Stimulated activated CD4-positive, alpha-beta T cell treated with anti-CD3 and anti-CD28 coated beads, TNF-alpha, amount 100 ng/mL, for 24 hours (primary cell): ENCODE measurements at places on chromosomes 16 and 17.
A peak's percentile ranks its signal among the peaks of the same experiment; 100 is the strongest.

DNA sequence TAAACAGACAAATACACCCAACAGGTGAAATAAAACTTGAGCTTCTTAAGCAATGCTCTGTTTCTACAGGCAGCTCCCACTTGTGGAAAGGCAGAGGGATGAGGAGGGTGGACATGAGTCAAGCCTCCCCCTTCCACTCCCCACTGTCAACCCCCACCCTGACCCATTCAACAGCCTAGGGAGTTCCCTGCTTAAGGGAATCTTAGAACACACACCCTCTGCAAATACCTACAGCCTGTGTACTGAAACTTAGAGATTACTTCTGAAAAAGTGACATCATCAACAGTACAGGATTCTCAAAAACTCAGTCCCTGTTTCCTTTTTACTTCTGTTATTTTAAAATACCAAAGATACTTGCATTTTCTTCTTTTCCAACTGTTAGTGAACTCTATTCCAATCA, 345.4 kb downstream of the SOX9 start:
- DNase-seq: no peak

DNA sequence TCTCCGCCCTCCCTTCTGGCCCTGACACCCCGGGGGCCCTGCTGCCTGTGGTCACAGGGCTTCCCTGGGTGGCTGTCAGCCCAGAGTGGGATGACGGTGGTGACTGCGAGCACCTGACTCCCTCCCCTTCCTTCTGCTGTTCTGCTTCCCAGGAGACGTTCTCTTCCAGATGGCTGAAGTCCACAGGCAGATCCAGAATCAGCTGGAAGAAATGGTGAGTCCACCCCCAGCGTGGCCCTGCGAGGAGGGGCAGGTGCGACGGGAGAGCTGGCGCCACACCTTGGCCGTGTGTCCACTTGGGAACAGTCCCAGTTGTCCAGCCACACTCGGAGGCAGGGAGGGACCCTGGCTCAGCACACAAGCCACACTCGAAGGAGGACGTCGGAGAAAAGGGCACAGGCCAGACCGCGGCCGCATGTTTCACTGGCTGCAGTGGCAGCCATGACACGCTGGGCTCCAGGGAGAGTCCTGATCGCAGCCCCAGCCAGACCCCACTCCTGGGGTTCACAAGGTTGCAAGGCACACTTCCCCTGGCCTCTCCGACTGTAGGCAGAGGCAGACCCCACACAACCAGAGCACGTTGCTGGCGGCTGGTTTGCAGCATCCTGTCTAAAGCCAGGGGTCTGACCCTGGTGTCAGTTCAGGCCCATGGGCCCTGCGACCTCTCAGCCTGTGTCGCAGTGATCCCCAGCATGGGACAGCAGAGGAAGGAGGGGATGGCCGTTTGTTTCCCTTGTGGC, 49.9 kb downstream of the BAIAP2 start:
- no peak for DNase-seq

- DNase-seq: no peak
These were observed 698 bp downstream of the UBE2G1 start for GRCh38 chr17:4365628-4366326.

- no peak for DNase-seq
These were observed 88.7 kb downstream of the AXIN2 start for GRCh38 chr17:65472666-65473309.

DNA sequence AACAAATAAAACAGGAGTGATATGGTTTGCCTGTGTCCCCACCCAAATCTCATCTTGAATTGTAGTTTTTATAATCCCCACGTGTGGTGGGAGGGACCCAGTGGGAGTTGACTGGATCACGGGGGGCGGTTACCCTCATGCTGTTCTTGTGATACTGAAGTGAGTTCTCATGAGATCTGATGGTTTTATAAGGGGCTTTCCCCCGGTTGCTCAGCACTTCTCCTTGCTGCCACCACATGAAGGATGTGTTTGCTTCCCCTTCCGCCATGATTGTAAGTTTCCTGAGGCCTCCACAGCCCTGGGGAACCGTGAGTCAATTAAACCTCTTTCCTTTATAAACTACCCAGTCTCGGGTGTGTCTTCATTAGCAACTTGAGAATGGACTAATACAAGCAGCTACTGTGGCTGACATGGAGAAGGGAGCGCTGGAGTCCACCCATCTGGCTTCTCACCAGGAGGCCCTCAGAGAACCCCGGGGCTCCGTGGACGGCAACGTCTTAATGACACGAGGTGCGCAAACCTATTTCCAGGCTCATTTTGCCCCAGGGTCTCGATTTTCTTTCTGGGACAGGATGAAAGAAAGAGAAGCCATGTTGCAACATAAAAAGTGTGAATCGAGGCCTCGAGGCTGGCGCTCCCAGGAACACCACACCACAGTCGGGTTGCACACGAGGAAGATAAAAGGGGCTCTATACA, 129.5 kb downstream of the DYNLRB2 start:
- DNase-seq: peak; percentile 36

DNA sequence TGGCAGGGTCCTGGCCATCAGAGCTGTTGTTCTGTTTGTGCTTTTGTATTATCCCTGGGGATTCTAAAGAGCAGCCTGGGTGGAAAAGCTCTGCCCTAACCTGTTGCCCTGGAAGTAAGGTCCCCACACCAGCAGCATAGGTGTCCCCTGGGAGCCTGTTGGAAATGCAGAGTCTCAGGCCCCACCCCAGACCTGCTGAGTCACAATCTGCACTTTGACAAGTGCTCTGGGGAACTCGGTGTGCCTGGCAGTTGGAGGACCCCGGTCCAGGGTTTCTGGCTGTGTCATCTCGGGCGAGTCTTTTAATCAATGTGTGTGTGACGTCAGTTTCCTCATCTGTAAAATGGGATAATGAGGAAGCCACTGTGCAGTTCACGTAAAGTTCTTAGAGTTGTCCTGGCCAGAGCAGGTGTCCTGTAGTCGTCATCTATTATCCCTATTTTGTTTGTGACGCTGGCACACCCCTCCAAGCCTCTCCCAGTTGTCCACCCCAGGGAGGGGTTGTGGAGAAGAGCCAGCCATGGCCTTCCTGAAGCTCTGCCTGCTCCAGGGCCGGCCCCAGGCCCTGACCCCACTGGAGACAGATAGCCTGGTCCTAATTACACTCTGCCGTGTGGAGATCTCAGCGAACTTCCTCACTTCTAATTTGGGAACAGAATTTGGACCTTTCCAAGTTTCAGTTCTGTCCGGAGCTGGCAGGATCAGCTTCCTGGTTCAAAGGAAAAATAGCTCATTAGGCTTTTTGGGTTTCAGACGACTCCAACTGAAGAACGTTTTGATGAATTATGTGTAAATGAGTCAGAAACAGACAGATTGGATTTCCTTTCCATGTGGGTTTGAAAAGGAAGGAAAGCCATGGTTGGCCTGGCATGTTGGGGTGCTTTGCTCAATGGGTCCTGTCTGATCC, 295.7 kb upstream of the FOXF1 start:
- DNase-seq: no peak

GRCh38 chr16:85459529-85460251, 153.4 kb upstream of the GSE1 start:
- no peak for DNase-seq

GRCh38 chr17:30332057-30332542, 1.8 kb downstream of the TMIGD1 start:
- no peak for DNase-seq

- no peak for DNase-seq
These were observed 340.2 kb upstream of the SOX9 start for GRCh38 chr17:71780596-71780995.

GRCh38 chr16:24815021-24815420, 30.7 kb upstream of the SLC5A11 start:
- no peak for DNase-seq

DNA sequence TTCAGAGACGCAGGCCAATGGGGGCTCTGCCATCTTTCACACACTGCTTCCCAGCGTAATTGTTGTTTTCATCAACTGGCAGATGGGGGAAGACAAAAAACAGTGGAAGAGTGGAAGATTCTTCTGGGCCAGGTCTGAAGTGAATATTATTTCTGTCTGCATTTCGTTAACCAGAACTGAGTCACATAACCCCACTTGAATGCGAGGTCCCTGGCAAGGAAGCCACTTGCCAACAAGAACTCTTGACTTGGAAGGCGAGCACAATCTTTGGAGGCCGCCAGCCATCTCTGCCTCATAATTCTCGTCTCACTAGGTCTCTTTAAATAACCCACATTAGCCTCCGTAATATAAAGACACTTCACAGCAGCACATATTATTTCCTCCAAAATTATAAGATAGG, 75.4 kb downstream of the CYB561 start:
- DNase-seq: no peak

GRCh38 chr17:74192950-74193781, 10.3 kb upstream of the RPL38 start:
- DNase-seq: no peak

GRCh38 chr17:21041741-21042457, 912 bp downstream of the USP22 start:
- DNase-seq: peak; percentile 59

- DNase-seq: no peak
These were observed 24.8 kb downstream of the RANBP10 start for GRCh38 chr16:67781565-67781921.

DNA sequence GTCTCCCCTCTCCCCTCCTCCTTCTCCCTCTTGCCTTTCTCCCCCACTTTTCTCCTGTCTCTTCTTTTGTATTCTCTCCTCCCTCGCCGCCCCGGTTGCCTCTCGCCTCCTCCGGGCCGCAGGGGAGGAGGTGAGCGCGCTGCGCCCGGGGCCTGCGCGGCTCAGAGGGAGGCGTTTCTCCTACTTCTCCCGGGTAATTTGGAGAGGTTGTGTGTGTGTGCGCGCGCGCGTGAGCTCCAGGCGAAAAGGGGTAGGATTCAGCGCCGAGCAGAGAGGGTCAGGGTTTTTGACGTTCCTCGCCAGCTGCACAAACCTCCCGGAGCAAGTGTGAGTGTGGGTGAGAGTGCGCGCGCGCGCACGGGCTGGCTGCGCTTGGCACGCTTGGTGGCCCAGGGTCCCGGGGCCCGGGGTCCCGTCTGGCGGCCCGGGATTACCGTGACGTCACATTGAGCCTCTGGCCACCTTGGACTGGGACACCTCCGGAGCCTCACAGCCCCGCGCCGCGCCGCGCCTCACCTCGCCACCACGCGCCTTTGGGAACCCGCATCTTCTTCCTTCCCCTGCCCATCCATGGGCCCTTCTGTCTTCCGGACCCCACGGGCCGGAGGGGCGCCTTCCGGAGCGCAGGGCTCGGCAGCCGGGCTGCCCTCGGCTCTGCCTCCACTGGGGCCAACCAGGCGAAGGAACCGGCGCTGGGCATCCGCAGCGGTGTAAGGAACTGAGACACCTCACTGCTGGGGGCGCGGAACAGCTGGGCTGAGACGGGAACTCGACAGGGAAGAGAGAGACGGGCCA, 479 bp downstream of the IRX6 start:
- DNase-seq: no peak

- no peak for DNase-seq
These were observed 45.9 kb upstream of the MEIOC start for GRCh38 chr17:44610331-44610730.

- no peak for DNase-seq
These were observed 415 bp upstream of the FOXF1 start for GRCh38 chr16:86509759-86510464.

GRCh38 chr16:77758046-77758445, 30.3 kb upstream of the VAT1L start:
- no peak for DNase-seq

DNA sequence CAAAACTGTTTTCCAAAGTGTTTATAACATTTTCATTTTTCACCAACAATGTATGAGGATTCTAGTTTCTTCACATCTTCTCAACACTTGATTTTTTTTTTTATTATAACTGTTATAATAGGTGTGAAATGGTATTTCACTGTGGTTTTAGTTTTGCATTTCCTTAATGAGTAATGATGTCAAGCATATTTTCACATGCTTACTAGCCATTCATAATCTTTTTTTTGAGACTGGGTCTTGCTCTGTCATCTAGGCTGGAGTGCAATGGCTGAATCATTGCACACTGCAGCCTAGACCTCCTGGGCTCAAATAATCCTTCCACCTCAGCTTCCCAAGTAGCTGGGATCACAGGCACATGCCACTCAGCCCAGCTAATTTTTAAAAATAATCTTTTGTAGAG, 65.1 kb downstream of the EFCAB13 start:
- no peak for DNase-seq

DNA sequence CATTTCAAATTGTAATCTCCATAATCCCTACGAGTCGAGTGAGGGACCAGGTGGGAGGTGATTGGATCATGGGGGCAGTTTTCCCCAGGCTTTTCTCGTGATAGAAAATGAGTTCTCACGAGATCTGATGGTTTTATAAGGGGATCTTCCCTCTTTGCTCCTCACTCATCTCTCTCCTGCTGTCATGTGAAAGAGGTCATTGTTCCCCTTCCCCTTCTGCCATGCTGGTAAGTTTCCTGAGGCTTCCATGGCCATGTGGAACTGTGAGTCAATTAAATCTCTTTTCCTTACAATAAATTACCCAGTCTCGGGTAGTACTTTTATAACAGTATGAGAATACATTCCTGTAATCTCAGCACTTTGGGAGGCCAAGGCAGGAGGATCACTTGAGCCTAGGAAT, 76.7 kb upstream of the MARCHF10 start:
- no peak for DNase-seq

- no peak for DNase-seq
These were observed 17.3 kb upstream of the XYLT2 start for GRCh38 chr17:50328363-50329325.

GRCh38 chr16:52318302-52319009, 228.5 kb downstream of the TOX3 start:
- no peak for DNase-seq

DNA sequence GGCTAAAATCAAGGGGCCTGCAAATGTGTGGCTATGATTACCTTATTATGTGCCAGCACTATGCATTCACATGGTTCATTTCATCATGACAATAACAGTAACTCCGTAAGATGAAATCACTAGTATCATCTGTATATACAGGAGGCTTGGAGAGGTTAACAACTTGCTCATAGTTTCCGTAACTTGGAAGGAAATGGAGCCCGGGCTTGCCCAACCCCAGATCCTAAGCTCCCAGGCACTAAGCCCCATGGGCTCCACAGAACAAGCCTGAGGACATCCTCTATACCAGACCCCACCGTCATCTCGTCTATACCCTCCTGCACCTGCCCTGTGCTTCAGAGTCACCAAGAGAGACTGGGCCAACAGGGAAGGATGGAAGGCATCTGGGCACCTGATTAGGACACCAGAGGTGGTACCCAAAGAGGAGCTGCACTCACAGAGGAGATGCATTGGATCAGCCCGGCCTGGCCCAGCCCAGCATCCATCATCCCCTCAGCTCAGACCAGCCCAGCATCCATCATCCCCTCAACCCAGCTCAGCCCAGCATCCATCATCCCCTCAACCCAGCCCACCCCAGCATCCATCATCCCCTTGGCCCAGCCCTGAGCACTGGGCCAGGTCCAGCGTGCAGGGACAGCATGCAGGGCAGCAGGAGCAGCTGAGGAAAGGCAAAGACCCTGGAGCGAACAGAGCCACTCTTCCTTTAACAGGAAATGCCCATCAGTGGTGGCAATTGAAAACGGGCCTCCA, 28.5 kb downstream of the NSMCE1 start:
- DNase-seq: no peak

- DNase-seq: peak; percentile 19
These were observed 53.4 kb downstream of the MFSD11 start for GRCh38 chr17:76791053-76791980.

DNA sequence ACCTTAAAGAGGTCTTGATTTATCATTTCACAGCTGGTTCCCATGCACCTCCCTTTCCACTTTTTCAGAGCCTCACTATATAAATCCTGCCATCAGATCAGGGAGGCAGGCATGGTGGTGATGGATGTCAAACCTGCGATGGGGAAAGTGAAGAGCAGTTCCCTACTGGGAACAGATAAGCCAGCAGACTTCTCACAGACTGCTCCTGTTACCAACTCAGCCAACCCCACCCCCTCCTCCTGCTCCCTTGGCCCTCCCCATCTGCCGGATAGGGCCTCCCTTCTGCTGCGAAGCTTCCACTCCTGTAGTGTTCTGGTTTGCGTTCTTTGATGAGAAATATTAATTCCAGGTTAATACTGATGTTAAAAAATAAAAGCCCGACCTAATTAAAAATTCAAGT, 232.1 kb downstream of the STX8 start:
- DNase-seq: no peak
